ENCODE measurements at places on chromosomes 4 and X.
A peak's percentile ranks its signal among the peaks of the same experiment; 100 is the strongest.

DNA sequence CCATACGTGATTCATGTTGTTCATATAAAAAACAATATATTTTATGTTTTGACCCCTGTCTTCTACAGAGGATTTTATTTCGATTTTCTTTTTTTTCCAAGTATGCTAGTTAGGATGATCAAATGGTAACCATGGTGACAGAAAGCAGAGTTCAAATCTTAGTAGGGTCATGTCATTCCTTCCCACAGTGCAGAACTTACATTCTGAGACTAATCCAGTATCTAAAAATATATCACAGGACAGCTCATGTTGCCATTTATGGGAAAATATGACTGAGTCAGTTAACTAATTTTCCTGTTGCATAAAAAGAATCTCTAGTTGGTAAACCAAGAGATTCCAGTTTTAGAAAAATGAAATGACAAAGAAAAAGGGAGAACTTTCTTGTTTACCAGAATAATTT, 209.5 kb downstream of the PARM1 start:
- DNase-seq = no peak

- DNase-seq = no peak
Measured at GRCh38 chr4:187711586-187711985, 284.0 kb upstream of the ZFP42 start.

GRCh38 chr4:138209094-138209493, 33.1 kb downstream of the SLC7A11 start:
- DNase-seq = no peak

- no peak for DNase-seq
Measured at GRCh38 chr4:54645830-54646229, 11.9 kb upstream of the KIT start.

DNA sequence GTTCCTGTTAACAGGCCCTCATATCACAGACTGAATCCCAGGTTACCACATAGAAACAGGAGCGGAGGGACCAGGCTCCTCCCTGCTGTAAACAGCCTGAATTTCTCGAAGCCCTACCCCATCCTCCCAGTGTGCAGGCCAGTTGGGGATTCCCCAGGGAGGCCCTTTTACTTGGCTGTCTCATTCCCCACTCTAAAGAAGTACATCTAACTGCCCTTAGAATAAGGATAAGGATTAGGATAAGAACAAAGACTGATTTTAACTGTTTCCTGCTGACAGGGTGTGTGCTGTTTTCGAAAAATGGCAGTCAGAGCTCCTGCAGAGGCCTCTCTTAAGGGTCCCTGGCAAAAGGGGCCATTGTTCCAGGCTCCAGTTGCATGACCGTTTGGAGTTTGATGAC, 133.7 kb downstream of the PAPSS1 start:
- DNase-seq = no peak

DNA sequence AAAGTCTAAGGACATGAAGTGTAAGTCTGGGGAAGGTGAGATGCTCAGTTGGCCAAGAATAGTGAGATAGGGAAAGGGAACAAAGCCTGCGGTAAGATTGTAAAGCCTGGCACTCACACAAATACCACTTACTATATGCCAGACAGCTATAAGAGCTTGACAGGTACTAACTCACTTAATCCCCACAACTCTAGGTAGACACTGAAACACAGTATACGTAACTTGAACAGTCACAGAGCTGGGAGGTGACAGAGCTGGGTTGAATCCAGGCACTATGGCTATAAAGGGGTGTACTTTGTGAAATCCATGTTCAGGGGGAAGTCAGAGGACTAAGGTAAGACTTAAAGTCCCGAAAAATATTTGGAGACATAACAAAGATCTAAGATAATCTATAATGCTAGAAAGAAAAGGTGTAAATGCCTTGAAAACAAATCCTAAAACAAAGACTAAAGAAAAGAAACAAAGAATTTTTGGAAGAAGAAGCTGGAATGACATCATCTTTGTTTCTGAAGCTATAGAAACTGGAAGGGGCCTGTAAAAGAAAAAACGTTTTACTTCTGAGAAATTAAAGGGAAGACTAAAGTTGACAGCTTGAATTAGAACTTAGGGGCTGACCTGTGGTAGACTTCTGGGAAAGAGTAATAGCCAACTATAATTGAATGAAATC, 172.5 kb downstream of the PPP3CA start:
- DNase-seq = no peak

DNA sequence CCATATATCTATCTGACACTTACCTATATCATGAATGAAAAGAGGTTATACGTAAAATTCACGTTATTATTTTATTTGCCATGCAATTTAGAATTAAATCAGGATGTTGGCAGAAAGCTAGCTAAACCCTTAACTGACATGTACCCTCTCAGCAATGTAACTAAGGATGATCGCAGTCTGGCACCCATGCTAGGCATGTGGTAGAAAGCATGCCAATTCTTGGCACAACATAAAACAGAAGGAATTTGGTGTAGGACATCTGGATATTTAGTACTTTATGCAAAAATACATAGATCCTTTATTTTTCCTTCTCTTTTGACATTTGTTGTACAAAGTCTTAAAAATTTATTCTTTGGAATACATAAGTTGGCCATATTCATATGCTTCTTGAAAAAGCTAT, 436.8 kb upstream of the FAT1 start:
- no peak for DNase-seq

- DNase-seq = no peak
Measured at GRCh38 chr4:52507774-52508173, 151.3 kb downstream of the USP46 start.

DNA sequence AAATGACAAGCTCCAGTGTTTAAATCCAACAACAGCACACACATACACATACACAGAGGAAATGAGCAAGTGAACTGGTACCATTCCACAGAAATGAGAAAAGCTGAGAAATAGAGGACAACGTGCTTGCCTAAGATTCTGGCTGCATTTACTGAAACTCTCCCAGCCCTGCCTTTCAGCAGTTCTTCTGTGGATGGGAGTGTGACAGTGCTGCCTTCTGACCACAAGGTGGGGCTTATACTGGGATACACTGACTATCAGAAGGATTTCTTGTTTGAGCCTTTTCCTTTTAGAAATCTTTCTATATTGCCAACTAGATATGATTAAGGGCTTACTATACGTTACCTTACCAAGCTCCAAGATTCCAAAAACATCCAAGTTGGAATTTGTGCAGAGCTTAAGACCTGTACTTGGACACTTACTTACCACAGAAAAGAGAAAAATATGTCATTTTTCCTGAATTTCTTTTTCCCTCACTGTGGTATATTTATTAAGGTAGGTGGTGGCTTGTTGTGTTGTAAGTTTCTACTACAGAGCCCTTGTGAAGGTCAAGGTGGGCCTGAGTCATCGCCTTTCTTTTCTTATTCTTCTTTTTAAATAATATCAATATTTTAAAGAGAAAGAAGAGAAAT, 10.7 kb upstream of the CXCL8 start:
- DNase-seq = peak; percentile 48

DNA sequence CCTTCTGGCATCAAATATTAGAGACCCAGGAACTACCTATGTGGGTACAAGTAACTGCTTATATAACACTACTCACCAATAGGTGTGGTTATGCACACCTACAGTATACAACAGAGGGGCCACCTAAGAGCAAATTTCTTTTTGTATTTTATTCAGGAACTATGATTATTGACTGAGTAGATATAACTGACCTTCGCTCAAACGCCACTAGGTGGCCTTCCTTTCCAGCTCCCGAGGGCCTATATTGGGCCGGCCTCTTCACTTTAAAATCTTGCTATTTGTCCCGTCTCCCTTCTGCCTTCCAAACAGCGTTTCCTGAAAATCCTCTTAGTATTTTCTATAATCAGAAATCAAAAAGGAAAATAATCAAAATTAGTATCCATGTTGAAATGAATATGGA, 19.9 kb upstream of the PABPC5 start:
- no peak for DNase-seq

DNA sequence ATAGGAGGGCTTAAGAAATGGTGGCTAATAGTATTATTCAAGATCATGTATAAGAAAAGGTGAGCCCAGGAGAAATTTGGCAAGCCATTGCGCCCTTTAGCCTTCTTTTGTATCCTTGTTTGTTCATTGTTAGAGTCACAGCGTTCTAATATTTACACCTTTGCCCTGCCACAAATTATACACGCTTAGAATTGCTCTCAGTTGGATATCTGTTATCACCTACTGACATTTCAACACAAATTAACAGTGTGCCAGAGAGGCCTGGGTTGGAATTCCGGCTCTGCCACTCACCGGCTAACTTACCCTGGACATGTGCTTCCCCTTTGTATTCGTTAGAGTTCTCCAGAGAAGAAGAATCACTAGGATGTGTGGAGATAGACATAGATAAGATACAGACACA, 148.7 kb upstream of the KIT start:
- no peak for DNase-seq

DNA sequence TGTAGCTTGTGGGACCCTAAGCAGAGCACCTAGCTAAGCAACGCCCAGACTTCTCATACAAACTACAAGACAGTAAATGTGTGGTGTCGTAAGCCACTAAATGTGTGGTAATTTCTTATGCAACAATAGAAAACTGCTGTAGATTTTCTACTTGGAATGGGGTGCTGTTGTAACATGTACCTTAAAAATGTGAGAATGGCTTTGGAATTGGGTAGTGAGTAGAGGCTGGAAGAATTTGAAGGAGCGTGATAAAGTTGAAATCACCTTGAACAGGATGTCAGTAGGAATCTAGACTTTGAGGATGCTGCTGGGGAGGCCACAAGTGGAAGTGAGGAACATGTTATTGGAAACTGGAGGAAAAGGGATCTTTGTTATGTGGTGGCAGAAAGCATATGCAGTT, 43.2 kb upstream of the FUNDC1 start:
- no peak for DNase-seq

DNA sequence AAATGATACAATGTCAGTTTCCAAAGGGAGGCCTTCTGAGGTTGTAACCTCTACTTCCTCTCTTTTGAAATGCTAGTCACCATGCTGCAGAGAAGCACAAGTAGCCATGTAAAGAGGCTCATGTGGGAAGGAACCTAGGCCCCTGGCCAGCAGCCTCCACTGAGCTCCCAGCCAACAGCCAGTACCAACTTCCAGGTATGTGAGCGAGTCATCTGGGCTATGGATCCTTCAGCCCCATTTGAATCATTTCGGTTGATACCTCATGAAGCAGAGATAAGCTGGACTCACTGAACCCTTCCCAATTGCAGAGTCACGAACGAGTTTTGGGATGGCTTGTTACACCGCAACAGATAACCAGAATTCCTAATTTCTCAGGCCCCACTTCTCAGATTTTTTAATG, 187.0 kb upstream of the LDB2 start:
- DNase-seq = no peak

GRCh38 chr4:134567461-134567860, 365.9 kb upstream of the PABPC4L start:
- DNase-seq = no peak

- no peak for DNase-seq
Measured at GRCh38 chr4:15444276-15444675, 16.4 kb downstream of the C1QTNF7 start.

GRCh38 chr4:187840814-187841213, 154.8 kb upstream of the ZFP42 start:
- no peak for DNase-seq

DNA sequence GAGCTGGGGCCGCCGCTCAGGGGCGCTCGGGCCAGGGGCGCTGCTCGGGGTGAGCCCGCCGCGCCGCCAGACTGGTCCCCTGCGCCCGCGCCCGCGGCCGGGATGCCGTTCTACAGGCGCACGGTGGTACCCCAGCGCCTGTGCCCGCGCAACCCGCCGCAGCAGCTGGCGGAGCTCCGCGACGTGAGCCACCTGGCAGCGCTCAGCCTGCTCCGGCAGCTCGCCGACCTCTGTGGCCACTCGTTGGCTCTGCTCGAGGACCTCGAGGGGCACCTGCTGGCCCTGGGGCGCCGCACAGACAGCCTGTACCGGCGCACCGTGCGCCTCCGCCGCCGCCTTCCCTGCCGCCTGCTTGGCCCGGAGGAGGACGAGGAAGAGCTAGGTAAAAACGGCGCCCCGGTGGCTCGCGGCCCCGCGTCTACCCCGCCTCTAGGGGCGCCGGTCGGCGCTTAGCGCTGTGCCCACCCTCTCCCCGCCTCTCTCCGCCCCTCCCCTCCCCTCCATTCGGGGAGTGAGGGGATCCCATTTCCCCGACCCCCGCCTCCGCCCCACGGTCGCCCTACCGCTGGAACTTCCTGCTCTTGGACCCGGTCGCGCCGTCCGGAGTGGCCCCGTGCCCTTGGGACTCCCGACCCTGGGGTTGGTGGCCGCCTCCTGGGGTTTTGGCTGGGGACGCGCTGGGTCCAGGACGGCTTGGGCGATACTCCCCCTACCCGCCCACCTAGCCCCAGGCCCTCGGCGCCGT, 513 bp downstream of the NHSL2 start:
- no peak for DNase-seq

DNA sequence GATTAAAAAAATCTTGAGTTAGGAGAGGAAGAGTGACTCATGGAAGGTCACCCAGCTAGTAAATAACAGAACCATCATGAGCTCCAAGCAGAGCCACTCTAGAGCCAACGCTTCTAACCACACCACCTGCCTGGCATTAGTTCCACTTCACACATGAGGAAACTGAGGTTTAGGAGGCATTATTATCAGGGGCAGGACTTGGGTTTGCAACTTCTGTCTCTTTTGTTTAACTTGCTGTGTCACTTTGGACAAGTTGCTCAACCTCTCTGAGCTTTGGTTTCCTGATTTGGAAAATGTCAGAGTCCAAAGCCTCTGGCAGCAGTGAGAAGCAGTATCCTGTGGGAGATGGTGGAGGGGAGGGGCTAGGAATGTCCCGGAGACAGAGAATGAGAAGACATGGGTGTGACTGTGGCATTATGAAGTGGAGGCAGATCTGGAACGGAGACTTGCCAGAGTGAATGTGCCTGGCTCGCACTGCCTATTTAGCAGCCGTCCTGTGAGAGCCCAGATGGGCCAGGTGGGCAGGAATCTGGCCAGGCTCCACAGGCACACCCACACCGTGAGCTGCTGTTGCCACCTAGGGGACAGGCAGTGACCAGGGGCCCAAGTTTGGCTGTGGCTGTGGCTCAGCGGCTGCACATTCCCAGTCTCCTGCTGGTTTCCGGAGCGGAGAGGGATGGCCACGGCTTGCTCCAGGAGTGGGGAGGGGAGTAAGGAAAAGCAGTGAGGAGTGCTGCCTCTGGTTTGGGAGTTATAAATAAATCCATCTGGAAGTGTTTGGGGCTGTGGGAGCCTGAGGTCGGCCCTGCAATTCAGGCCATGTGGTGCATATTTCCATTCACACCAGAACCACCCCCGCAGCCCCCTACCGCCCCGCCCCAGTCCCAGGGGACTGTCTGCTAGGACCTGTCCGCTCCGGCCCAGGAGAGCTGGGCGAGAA, 93.4 kb downstream of the NHSL2 start:
- no peak for DNase-seq

DNA sequence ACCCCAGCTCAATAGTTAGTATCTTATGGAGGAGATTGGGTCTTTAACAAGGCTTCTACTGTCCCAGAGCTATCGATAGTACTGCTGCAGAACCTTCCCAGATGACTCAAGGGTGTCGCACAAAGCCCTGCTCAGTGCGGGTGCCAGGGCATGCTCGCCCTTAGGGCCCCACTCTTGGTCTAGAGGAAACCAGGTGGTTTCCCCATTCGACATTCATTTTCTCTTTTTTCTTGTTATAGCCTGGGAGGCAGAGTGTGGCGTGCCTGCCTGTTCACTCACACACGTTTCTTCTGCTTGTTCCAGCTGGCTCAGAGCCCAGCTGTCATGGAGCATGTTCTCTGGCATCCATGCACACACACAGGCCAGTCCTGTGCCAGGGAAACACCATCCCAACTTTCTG, 144.5 kb downstream of the SMIM20 start:
- no peak for DNase-seq
